ENCODE measurements at places on chromosomes 7 and 10. TPM values are rescaled to one million over a fixed set of nuclear protein-coding genes. Genes with fewer than 3 reads are reported as not detected.

- DNase-seq, result peak; percentile 91
These were observed 66.1 kb upstream of the AGBL3 start for GRCh38 chr7:134920026-134920753.

SFRP4 gene
- 21.3 TPM for polyA plus RNA-seq

GHRHR gene
- not detected for polyA plus RNA-seq

C10orf67 gene
- polyA plus RNA-seq, result 0.17 TPM

Data from muscle of back (tissue), 13 donors.